ENCODE measurements at places on chromosomes 16 and 17.

GRCh38 chr16:86831366-86831765, 253.0 kb downstream of the FOXL1 start:
- DNase-seq = no peak

GRCh38 chr17:78585006-78585630, 7.9 kb upstream of the DNAH17 start:
- DNase-seq = no peak

DNA sequence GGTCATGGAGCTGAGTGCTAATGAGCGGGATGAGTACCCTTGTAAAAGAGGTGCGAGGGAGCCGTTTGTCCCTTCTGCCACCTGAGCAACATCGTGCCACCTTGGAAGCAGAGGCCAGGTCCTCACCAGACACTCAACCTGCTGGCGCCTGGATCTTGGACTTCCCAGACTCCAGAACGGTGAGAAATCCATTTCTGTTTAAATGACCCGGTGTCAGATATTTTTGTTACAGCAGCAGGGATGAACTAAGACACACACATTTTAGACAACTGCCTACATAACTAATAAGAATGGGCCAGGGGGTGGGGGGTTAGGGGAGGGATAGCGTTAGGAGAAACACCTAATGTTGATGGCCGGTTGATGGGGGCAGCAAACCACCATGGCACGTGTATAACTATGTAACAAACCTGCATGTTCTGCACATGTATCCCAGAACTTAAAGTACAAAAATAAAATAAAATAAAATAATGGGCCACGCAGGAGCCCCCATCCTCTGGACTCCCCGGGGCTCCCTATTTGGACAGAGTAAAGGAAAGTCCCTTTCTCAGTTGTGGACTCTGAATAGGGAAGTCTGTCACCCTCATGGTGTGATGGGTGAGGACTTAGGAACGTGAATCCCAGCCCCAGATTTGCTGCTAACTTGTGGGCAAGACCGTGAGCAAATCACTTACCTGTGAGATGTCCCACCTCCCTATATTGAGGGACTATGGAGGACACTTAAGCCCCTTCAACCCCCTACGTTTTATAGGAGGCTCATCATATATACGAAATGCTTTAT, 60.6 kb upstream of the DNAH17 start:
- DNase-seq = no peak

GRCh38 chr17:79057737-79058385, 16.8 kb upstream of the ENGASE start:
- no peak for DNase-seq

GRCh38 chr17:74052993-74053711, 150.3 kb upstream of the RPL38 start:
- DNase-seq = no peak

DNA sequence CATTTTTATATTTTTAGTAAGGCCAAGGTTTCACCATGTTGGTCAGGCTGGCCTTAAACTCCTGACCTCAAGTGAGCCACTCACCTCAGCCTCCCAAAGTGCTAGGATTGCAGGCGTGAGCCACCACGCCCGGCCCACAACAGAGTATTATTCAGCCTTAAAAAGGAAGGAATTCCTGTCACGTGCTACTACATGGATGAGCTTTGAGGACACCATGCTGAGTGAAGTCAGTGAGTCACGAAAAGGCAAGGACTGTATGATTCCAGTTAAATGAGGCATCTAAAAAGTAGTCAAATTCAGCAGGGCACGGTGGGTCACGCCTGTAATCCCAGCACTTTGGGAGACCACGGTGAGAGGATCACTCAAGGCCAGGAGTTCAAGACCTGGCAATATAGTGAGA, 9.7 kb downstream of the CSF3 start:
- no peak for DNase-seq

GRCh38 chr17:19347323-19348080, 15.0 kb downstream of the B9D1 start:
- DNase-seq = no peak

- no peak for DNase-seq
These were observed 34.2 kb downstream of the RMI2 start for GRCh38 chr16:11379420-11379819.

DNA sequence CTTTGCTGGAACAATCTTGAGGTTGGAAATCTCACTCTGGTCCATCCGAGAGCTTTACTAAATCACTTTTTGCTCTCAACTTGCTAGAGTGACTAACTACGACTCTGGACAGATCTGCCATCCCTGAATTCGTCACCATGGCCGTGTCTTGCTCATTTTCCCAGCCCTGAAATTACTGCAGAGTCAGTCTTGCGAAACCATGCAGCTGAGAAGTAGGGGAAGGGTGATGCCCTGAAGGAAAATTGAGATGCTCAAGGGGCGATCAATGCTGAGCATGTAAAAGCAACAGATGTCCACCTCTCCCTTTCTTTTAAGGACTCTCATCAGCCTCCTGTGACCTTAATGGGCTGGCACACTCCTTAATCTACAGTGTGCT, 18.8 kb downstream of the PCTP start:
- no peak for DNase-seq

DNA sequence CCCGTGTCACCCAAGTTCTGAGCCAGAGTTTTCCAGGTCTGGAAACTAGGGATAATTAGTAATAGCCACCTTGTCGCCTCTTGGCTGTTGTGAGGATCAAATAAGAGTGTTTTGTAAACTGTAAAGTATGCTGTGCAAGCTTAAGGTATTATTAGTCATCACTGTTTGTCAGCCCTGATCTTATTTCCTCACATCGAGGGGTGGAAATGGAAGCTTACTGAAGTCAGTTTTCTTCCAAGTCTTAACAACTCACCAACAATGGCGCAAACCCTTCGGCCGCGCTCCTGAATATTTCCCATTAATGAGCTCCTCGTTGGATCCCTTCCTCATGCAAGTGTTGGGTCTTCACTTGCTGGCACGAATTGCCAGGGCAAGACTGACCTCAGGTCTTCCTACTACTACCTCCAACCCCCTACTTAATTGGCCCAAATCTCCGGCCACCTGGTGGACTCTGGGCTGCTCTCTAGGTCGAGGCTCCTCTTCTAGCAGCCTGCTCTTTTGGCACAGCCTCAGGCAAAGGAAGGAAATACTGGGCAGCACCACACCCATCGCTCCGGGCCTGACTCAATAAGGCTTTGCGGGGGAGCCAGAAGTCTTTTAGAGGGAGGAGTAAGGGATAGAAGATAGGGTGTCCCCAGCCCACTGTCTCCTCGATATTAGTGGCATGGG, 885 bp upstream of the SLC35B1 start:
- no peak for DNase-seq

DNA sequence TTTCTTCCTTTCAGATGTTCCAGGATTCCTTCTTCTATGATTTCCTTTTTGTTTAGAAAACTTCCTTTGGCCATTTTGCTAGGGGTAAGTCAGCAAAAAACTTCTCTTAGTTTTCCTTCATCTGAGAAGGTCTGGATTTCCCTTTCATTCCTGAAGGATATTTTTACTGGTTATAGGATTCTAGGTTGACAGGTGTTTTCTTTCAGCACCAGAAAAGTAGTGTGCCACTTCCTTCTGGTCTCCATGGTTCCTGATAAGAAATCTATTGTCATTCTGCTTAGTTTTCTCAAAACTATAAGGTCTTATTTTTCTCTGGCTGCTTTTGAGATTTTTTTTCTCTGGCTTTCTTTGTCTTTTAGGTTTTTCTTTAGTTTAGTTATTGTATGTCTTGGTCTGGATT, 27.6 kb downstream of the MPRIP start:
- no peak for DNase-seq

- DNase-seq = no peak
These were observed 52.5 kb upstream of the MNT start for GRCh38 chr17:2453325-2453724.

DNA sequence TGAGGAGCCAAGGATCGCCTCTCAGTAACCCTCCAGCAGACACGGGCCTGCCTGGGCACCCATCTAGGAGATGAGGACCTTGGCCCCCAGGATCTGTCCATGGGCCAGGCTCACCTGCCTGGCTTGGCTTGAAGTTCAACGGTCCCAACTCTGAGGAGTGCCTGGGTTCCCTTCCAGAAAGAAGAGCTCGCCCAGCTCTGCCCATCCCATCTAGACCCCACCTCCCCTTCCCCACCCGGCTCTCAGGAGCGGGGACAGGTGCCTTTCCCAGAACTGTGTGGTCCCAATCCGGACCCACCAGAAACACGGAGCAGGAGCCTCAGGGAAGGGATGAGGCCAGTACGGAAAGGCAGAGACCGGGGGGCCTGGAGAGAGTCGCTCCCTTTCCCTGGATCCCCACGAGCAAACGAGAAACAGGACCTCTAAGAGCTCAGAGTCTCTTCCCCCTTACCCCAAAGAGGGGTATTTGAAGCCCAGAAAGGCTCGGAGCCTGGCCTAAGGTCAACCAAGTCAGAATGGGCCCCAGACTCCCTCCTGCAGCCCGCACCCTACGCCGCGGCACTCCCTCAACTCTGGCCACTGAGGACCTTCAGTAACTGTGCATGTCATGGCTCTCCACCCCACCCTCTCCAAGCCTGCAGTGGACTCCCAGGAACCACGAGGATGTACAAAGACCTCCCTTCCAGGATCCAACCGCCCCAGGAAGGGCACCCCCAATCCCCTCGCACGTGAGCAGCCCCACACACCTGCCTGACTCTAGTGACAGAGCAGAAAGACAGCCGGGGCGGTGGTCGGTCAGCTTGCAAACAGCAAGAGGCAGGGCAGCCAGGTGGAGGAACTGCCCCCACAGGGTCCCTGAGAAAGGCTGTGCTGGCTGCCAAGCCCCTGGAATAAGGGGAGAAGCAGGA, 5.4 kb downstream of the CLUH start:
- DNase-seq = no peak

Data from endothelial cell of umbilical vein (primary cell).